Activated CD4-positive, alpha-beta memory T cell treated with anti-CD3 and anti-CD28 coated beads for 36 hours (primary cell): ENCODE measurements at places on chromosomes 2 and 18. TPM values are rescaled to one million over a fixed set of nuclear protein-coding genes. Genes with fewer than 3 reads are reported as not detected.
A peak's percentile ranks its signal among the peaks of the same experiment; 100 is the strongest.

- H3K4me1 ChIP-seq: no peaks in the 10 kb centered on the region
- H3K27me3 ChIP-seq: peaks cover 3% of the 10 kb centered on the region
- H3K27ac ChIP-seq: no peak overlapping the region
- peak; percentile 15 for DNase-seq
- no peaks in the 10 kb centered on the region for H3K36me3 ChIP-seq
Measured at GRCh38 chr2:65142515-65142914, 12.6 kb upstream of the RAB1A start.

- H3K4me3 ChIP-seq: no peak overlapping the region
- no peak for DNase-seq
- no peaks in the 10 kb centered on the region for H3K36me3 ChIP-seq
- no peak overlapping the region for H3K27ac ChIP-seq
Measured at GRCh38 chr2:85095094-85095493, 38.1 kb upstream of the TCF7L1 start.

Gene COBLL1
- total RNA-seq: not detected

- peaks cover 6% of the 10 kb centered on the region for H3K4me1 ChIP-seq
- peaks cover 9% of the 10 kb centered on the region for H3K36me3 ChIP-seq
- H3K4me3 ChIP-seq: no peak overlapping the region
- DNase-seq: no peak
- H3K27me3 ChIP-seq: no peaks in the 10 kb centered on the region
Measured at GRCh38 chr2:10166676-10167292, 44.2 kb downstream of the RRM2 start.
